ENCODE measurements at places on chromosomes 12 and 14. TPM values are rescaled to one million over a fixed set of nuclear protein-coding genes. Genes with fewer than 3 reads are reported as not detected.
A peak's percentile ranks its signal among the peaks of the same experiment; 100 is the strongest.

CSRP2 gene
- not detected for total RNA-seq

KRT5 gene
- not detected for total RNA-seq

KITLG gene
- total RNA-seq = not detected

RERGL gene
- total RNA-seq = not detected

SIRT4 gene
- 2.1 TPM for total RNA-seq

SMARCC2 gene
- 232 TPM for total RNA-seq

ZC2HC1C gene
- total RNA-seq = 0.55 TPM

IL26 gene
- not detected for total RNA-seq

ANKS1B gene
- not detected for total RNA-seq

C14orf132 gene
- total RNA-seq = not detected

CFAP251 gene
- 0.59 TPM for total RNA-seq

GPR68 gene
- total RNA-seq = 15.7 TPM

COX8C gene
- total RNA-seq = not detected

C3AR1 gene
- 13.0 TPM for total RNA-seq

MARCHF9 gene
- total RNA-seq = 26.0 TPM

P2RX2 gene
- not detected for total RNA-seq

- no peak overlapping the region for H3K27ac ChIP-seq
- no peaks in the 10 kb centered on the region for H3K4me1 ChIP-seq
- no peaks in the 10 kb centered on the region for H3K27me3 ChIP-seq
These were observed 215.4 kb upstream of the DIO2 start for GRCh38 chr14:80426683-80427082.

GRCh38 chr14:35878272-35879150, 52.4 kb downstream of the BRMS1L start:
- H3K27me3 ChIP-seq = no peaks in the 10 kb centered on the region
- H3K36me3 ChIP-seq = no peaks in the 10 kb centered on the region
- H3K4me1 ChIP-seq = no peaks in the 10 kb centered on the region
- H3K4me3 ChIP-seq = no peak overlapping the region
- no peak for DNase-seq

- H3K36me3 ChIP-seq = no peaks in the 10 kb centered on the region
- DNase-seq = peak; percentile 89
- H3K27ac ChIP-seq = peak overlapping the region; percentile 71
- H3K4me1 ChIP-seq = peaks cover 29% of the 10 kb centered on the region
- H3K4me3 ChIP-seq = no peak overlapping the region
- H3K27me3 ChIP-seq = no peaks in the 10 kb centered on the region
These were observed 13.6 kb downstream of the TTC9 start for GRCh38 chr14:70655110-70655826.

GRCh38 chr12:93402333-93403311, 24.9 kb downstream of the NUDT4 start:
- peaks cover 21% of the 10 kb centered on the region for H3K36me3 ChIP-seq
- DNase-seq = no peak
- H3K4me3 ChIP-seq = no peak overlapping the region
- no peaks in the 10 kb centered on the region for H3K4me1 ChIP-seq
- no peak overlapping the region for H3K27ac ChIP-seq
- H3K27me3 ChIP-seq = no peaks in the 10 kb centered on the region

DNA sequence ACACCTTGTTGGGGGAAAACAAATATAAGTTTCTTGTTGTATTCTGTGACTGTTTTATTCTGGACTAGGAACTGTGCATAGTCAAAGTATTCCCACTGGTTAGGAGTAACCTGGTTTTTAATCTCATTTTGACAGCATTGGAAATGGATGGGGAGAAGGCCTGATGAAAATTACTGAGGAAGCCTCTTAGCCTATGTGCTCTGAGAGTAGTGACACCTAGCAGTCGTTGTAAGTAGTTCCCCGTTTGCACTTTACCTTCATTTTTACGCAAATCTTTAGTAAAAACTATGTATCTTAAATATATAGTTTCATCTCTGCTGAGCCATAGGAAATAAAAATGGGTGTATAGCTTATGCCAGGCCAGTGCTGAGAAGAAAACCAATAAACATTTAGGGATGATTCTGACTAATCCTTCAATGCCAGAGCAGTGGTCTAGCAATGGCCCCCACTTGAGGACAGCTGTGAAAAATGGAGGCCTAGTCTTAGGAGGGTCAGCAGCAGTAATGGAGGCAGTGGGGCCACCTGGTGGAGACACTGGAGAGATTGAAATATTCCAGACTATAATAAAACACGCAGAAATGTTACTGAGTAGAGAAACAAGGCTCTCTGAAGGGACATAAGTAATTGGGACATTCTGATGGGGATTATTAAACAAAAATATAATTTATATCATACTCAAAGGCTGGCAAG, 133.2 kb upstream of the NOVA1 start:
- H3K36me3 ChIP-seq = no peaks in the 10 kb centered on the region
- H3K4me3 ChIP-seq = no peak overlapping the region
- DNase-seq = no peak

DNA sequence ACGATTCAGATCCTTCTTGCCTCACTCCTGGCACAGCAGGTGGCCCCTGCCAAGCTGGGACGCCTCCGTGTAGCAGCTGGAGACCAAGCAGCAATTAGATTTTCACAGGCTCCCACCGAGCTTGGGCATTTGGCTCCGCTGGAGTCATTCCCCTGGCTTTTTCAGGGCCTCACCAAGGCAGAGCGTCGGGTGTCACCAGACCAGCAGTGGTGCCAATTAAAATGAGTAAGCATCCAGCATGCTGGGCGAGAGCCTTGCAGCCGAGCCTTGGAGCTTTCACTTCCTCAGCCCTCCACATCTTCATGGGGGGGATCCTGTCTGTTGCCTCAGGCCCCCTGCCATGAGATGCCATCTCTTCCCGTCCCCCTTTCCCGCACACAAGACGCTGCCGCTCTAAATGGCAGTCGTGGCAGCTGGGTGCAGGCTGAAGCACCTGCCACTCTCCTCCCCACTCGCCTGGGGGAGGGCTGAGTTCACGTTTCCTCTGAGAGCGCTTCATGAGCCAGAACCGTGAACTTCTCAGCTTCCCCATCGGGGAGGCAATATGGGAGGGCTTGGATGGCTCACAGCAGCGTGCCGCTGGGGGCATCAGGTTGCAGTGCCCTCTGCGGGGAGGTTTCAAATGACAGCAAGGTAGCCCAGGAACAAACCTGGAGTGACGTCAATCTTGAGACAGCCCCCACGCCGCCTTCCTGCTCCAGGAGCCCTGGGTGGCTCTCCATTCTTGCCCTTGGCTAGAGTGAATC, 11.7 kb downstream of the TPCN1 start:
- peak overlapping the region; percentile 15 for H3K4me3 ChIP-seq
- peak overlapping the region; percentile 55 for H3K27ac ChIP-seq
- H3K36me3 ChIP-seq = peaks cover 11% of the 10 kb centered on the region
- no peaks in the 10 kb centered on the region for H3K27me3 ChIP-seq
- H3K4me1 ChIP-seq = peaks cover 47% of the 10 kb centered on the region

GRCh38 chr12:51820526-51821439, 27.7 kb downstream of the FIGNL2 start:
- peaks cover 23% of the 10 kb centered on the region for H3K4me1 ChIP-seq
- H3K4me3 ChIP-seq = peak overlapping the region; percentile 83
- no peaks in the 10 kb centered on the region for H3K36me3 ChIP-seq

DNA sequence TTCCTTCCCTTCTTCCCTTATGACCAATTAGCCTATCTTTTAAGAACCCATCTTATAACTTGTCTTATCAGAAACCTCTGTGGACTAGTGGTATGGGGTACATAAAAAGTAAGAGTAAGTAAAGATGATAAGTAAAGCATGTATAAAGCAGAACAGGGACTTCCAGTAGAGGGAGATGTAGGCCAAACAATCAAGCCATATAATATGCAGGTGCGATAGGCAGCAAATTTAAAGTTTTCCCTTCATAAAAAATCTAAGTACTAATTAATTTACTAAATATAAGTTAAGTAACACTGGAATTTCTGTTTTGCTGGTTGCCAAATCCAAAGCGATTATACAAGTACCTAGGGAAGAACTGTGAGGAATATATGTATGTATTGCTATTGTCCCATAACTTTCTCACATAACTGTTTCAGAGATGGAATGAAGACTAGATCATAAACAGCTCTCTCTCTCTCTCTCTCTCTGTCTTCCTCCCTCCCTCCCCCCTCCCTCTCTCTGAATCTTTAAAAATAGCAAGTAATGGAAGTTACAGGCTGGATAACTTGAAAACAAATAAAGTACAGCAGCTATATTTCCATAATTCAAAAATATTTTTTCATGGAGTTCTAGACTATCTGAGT, 25.7 kb downstream of the METTL25 start:
- no peak overlapping the region for H3K27ac ChIP-seq
- no peaks in the 10 kb centered on the region for H3K27me3 ChIP-seq

DNA sequence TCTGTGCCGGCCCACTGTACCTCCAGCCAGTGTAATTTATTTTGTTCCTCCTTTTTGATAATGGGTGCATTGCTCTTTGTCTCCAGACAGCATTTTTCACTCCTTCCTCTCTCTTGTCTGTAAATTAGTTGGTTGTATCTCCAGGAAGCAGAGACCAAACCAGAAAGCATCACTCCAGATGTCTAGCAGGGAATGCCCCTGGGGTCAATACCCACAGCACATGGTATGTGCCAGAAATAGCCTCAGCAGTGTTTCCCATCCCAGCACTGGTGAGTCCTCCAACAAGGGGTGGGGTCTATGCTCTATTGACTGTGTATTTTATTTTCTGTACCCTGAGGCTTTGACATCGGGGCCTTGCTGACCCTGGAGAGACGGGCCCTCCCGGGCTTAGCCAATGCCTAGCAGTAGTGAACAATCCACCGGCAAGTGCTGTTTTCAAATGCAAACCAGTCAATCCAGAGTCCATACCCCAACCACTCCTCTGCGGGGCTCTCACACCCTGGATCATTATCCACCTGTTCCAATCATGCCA, 50.2 kb upstream of the FZD10 start:
- H3K4me3 ChIP-seq = no peak overlapping the region
- H3K36me3 ChIP-seq = no peaks in the 10 kb centered on the region
- H3K4me1 ChIP-seq = no peaks in the 10 kb centered on the region
- H3K27me3 ChIP-seq = no peaks in the 10 kb centered on the region
- DNase-seq = no peak

DNA sequence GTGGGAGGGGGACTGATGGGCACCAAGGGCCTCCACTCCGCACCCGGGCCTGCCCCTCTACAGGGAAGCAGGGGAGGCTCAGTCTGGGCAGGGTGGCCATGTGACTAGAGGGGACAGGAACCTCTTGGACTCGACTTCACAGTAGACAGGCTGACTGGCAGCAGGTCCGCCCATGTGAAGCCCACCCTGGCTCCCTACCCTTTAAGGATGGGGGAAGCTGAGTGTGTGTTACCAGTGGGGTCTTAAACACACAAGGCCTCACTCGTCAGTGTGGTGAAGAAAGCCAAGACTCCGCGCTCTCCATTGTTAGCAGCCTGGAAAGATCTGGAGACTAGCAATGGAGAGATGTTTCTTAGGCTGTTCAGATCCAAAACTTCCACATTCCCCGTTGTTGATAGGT, 52.4 kb downstream of the ANAPC7 start:
- H3K36me3 ChIP-seq = peaks cover 21% of the 10 kb centered on the region
- no peaks in the 10 kb centered on the region for H3K27me3 ChIP-seq
- no peak overlapping the region for H3K4me3 ChIP-seq
- DNase-seq = no peak
- H3K27ac ChIP-seq = no peak overlapping the region

- H3K4me1 ChIP-seq = no peaks in the 10 kb centered on the region
- peak; percentile 6 for DNase-seq
- H3K27me3 ChIP-seq = no peaks in the 10 kb centered on the region
These were observed 10.4 kb downstream of the BEST3 start for GRCh38 chr12:69688471-69689427.

GRCh38 chr12:54222609-54223008, 33.8 kb upstream of the SMUG1 start:
- no peak overlapping the region for H3K27ac ChIP-seq
- no peaks in the 10 kb centered on the region for H3K27me3 ChIP-seq
- H3K4me1 ChIP-seq = peaks cover 6% of the 10 kb centered on the region
- H3K4me3 ChIP-seq = no peak overlapping the region

DNA sequence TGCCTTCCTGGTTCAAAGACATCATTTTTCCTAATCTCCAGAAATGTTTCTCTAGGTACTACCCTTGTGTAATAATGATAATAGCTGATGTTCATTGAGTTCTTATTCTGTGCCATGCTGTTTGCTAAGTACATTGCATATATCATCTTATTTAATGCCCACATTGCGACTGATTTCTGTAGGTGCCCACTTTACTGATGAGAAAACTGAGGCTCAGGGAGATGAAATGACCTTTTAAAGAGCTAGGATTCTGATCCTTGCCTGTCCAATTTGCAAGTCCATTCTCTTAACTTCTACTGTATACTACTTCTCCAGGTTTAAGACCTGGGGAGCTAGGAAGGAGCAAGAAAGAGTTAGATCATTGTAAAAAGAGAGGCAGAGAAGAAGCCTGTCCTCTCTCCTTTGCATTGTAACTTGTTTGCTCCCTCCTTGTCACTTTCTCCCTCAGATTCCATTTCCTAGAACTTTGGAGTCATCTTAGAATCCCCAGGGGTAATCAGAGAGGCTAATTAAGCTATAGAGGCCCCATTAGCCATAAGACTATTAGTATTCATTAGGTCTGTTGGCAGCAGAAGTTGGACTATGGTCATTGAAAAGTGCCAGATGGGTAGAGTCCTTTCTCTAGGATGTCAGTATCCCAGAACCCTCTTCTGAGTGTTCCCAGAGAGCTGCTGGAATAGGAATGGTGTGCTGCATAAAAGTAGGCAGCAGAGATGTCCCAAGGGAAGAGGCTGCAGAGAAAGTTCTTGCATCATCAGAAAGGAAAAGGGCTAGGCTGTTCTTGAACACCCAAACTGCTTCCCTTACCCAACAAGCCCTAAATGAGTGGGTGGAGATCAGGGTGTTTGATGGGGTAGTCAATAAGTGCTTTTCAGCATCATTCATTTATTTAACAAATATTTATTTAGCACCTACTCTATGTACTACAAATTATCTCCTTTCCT, 3.1 kb downstream of the DGKA start:
- peaks cover 37% of the 10 kb centered on the region for H3K4me1 ChIP-seq
- no peak for DNase-seq
- peaks cover 23% of the 10 kb centered on the region for H3K36me3 ChIP-seq
- H3K4me3 ChIP-seq = no peak overlapping the region
- H3K27me3 ChIP-seq = no peaks in the 10 kb centered on the region

DNA sequence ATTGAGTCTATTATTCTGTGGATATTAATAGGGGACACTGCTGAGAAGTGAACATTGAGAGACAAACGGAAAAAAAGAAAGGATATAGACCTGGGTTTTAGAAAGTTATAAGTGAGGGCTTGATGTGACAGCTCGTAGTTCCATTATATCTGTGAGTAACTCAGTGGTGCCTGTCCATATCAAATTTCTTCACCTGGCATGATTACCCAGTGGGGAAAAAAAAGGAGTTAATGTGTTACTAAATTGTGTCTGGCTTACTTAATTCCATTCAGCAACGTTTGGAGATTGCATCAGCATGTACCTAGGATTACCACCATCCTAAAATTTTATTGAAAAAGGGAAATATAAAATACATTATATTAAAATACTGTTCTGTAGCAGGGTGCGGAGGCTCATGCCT, 1249.9 kb downstream of the SLC16A7 start:
- H3K27ac ChIP-seq = no peak overlapping the region
- H3K4me1 ChIP-seq = no peaks in the 10 kb centered on the region
- no peak overlapping the region for H3K4me3 ChIP-seq
- DNase-seq = no peak
- H3K36me3 ChIP-seq = no peaks in the 10 kb centered on the region

GRCh38 chr14:90194706-90195105, 61.6 kb upstream of the PSMC1 start:
- no peak overlapping the region for H3K4me3 ChIP-seq
- no peaks in the 10 kb centered on the region for H3K4me1 ChIP-seq
- no peak overlapping the region for H3K27ac ChIP-seq
- no peaks in the 10 kb centered on the region for H3K27me3 ChIP-seq
- no peaks in the 10 kb centered on the region for H3K36me3 ChIP-seq
- DNase-seq = no peak

- H3K4me1 ChIP-seq = no peaks in the 10 kb centered on the region
- H3K4me3 ChIP-seq = no peak overlapping the region
- no peaks in the 10 kb centered on the region for H3K27me3 ChIP-seq
- H3K27ac ChIP-seq = no peak overlapping the region
- H3K36me3 ChIP-seq = no peaks in the 10 kb centered on the region
These were observed 13.8 kb downstream of the RCOR1 start for GRCh38 chr14:102606296-102606695.
